ENCODE measurements at places on chromosomes 4 and X.

DNA sequence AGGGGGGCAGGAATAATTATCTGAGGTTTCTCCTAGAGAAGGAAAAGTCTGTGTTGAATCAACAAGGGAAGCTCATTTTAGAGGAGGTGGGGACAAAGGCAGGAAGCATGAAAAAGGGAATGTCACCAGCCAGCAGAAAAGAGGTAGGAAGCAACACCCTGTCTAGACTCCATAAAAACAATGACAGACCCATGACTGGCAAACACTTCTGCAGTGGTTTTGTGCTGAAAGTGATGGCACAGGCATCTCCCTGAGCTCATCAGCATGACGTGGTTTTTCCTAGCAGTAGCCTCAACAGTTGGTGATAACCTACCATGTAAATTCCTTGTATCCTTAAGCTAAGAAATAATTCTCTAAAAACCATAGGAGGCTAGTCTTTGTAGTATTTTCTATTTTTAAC is 110.7 kb upstream of the GALNT7 start:
- DNase-seq, result no peak

- no peak for DNase-seq
Observed at GRCh38 chr4:148778980-148779675, 336.9 kb upstream of the NR3C2 start.

- DNase-seq, result no peak
Observed at GRCh38 chr4:98803251-98803650, 125.7 kb downstream of the EIF4E start.

- DNase-seq, result no peak
Observed at GRCh38 chr4:189177130-189177529, 763.5 kb upstream of the FRG1 start.

- DNase-seq, result no peak
Observed at GRCh38 chrX:78746496-78746895, 1.0 kb upstream of the LPAR4 start.

DNA sequence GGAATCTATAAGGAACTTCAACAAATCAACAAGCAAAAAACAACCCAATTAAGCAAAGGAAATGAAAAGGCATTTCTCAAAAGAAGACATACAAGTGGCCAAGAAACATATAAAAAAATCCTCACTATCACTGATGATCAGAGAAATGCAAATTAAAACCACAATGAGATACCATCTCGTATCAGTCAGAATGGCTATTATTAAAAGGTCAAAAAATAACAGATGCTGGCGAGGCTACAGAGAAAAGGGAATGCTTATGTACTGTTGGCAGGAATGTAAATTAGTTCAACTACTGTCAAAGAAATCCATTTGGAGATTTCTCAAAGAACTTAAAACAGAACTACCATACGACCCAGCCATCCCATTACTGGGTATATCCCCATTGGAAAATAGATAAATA is 292.4 kb upstream of the FAT1 start:
- DNase-seq, result no peak

DNA sequence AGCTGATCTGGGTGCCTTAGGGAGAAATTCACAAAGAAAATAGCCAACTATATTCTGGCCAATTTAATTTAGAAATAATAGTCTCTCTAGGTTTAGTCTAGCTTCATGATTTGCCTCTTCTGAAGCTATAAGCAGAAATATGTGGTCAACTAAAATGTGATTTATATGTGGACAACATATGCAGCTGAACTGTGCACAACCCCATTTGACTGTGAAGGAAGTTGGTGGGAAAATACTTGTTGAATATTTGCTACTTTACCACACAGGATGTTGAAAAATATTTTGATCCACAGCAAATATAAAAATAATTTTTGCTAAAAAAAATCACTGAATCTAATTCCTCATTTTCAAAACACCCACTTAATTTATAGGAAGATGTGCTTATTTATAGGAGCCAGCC is 15.7 kb upstream of the RNF128 start:
- no peak for DNase-seq
